Fibroblast of skin of right biceps (primary cell): ENCODE measurements at places on chromosomes 6 and 20.
A peak's percentile ranks its signal among the peaks of the same experiment; 100 is the strongest.

- no peak for DNase-seq
Observed at GRCh38 chr6:130020073-130020906, 1.9 kb downstream of the L3MBTL3 start.

- DNase-seq = no peak
Observed at GRCh38 chr6:15761045-15761502, 98.2 kb upstream of the DTNBP1 start.

DNA sequence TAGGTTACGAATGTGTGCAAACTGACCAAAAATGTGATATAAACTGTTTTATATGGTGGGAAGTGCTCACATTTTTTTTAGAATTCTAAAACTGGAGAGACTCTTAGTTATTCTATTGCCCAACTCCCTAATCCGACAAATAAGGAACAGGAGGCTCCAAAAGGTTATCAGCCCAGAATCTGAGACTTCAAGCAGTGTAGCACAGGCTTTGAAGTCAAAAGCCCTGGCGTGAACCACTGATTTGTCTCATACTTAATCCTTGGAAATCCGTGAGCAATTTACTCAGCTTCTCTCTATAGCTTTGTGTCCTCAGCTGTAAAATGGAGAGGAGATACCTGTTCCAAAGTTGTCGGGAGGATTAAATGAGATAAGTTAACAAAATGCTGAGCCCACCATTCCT, 368.8 kb upstream of the SASH1 start:
- DNase-seq = no peak

- DNase-seq = no peak
Observed at GRCh38 chr6:3455569-3456394, 1.1 kb downstream of the SLC22A23 start.

GRCh38 chr6:44969446-44970185, 358.5 kb upstream of the RUNX2 start:
- no peak for DNase-seq

- DNase-seq = no peak
Observed at GRCh38 chr6:14108571-14109410, 8.8 kb upstream of the CD83 start.

GRCh38 chr6:163651915-163652668, 237.6 kb downstream of the QKI start:
- DNase-seq = peak; percentile 28

GRCh38 chr6:157760589-157761330, 62.3 kb upstream of the SNX9 start:
- peak; percentile 91 for DNase-seq

DNA sequence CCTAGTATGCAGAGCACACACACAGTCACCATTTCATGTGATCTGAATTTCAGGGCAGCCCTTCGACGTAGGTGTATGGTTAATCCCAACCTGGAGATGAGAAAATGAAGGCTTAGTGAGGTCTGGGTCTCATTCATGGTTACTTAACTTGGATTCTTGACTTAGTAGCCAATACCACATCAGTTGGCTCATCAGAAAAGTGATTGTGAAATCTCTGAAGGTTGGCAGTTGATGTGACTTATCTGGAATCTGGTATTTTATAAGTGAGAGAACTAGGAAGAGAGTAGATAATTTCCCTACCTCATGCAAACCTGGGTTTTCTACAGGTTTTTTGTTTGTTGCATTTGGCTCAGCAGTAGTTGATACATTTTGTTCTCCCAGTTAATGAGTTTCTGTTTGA, 123.7 kb downstream of the CCDC170 start:
- no peak for DNase-seq

DNA sequence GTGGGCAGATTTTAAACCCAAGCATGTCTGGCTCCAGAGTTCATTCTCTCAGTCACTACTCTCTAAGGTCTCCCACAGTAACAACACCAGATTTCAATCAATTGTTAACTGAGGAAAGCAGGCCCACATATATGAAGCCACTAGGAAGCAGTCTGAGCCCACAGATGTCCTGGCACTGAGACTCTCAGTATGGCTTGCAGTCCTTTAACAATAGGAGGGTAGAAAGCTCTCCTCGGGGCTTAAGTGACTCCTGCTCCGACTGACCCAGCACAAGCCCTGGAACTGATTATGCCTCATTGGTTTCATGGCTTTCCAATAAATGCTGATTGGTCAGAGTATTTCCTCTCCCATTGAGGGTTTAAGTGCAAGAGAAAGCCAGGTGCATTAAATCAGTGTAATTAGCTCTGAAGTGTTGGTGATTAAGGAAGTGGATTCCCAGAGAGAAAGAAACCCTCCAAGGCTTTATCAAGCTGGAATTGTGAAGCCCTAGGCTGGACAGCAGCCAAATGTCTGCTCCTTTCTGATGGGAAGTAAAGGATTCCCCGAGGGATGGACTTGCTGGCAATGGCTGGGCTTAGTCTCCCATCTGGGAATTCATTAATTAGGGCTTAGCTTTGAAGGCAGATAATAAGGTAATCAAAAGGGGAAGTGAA, 76.6 kb upstream of the PROKR2 start:
- DNase-seq = no peak

GRCh38 chr20:21301940-21302663, 1.0 kb upstream of the XRN2 start:
- DNase-seq = no peak

DNA sequence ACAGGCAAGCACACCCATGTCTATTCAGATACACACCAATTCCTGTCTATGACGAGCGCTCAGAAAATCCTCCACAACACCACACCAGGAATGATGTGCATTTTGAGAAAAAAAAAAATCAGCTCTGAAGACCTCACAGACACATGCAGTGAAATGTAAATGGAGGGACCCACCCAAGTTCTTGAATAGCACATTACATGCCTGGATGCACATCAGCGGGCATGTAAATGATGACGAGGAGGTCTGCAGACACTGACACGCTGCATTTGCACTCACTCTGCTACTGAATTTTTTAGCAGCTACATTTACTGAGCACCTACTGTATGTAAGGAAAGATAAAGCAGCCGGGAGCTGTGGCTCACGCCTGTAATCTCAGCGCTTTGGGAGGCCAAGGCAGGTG, 14.7 kb downstream of the NRSN2 start:
- no peak for DNase-seq

GRCh38 chr6:17536586-17536985, 63.5 kb upstream of the FAM8A1 start:
- DNase-seq = no peak

DNA sequence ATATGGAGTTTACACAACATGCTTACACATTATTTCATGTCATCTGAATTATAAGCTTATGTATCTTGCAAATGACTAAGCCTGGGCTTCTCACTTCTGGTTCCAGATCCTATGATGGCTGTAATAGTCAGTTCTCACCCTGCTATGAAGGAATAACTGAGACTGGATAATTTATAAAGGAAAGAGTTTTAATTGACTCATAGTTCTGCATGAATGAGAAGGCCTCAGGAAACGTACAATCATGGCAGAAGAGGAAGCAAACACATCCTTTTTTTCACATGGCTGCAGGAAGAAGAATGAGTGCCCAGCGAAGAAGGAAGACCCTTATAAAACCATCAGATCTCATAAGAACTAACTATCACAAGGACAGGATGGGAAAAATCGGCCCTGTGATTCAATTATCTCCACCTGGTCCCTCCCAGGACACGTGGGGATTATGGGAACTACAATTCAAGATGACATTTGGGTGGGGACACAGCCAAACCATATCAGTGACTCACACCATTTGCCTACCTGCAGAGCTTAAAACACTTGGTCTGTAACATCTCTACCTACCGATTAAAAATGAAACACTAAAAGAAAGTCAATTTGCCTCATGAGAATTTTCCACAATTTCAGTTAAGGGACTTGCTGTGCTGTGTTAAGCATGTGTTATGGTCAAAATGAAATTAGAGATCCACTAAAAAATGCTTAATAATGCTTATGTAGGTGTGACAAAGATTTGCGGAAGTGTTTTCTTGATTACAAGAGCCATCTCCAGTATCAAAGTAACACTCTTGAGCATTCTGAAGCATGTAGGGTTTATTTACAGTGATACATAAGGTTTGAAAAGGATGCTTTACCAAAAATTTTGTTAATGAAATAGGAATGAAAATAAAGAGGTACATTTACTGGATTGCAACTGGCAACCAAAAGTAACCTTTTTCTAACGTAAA, 2.2 kb upstream of the RWDD1 start:
- no peak for DNase-seq

GRCh38 chr20:8940326-8940725, 128.6 kb upstream of the PLCB4 start:
- DNase-seq = no peak

DNA sequence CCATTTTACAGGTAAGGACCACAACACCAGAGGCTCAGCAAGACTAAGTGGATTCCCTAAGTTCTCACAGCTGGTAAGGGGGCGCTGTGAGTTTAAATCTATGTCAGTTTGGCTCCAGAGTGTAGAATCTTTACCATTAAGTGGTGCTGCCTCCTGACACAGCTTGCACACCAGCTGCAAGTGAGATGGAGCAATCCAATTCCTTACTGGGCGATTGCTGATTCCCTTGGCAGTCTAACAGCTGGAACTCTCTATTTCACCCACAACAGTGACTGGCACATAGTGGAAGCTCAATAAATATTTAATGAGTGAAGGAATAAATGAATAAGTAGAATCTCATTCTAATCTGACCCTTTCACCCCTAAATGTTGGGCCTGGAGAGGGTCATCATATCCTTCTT, 176.7 kb downstream of the CLIC5 start:
- no peak for DNase-seq

DNA sequence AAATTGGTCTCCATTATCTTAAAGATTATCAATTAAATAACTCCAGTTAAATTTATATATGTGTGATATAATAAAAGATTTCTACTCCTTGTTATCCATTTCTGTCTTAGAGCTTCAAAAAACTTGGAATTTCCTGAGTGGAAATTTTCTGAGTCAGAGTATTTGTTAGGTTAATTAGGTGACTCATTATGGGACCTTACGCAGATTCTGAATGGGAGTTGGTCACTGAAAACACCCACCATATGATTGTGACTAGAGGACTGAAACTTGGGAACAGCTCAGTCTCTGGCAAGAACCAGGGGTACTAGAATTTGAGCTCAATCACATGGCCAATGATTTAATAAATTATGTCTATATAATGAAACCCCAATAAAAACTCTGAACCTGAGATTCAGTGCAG, 125.4 kb upstream of the HMGCLL1 start:
- peak; percentile 66 for DNase-seq

- DNase-seq = no peak
Observed at GRCh38 chr6:92196325-92196724, 1223.0 kb downstream of the EPHA7 start.

DNA sequence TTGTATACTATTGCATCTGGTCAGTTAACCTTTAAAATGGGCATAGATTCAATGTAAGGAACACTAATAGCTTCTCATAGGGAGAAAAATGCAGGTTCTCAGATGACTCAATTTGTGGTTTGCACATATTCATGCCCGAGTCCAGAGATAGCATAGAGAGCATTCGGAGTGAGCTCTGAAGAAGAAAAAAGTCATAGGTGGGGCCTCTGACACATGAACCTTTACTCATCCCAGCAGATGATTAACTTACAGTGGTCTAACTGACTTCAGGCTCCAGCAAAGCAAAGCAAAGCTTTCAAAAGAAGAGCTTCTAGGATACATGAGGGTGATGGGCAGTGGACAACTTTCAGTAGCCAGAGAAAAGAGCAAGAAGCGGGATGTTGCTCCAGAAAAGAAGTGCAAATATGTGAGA, 55.3 kb upstream of the BTN3A2 start:
- DNase-seq = peak; percentile 89
